ENCODE measurements at places on chromosomes 11 and 22. TPM values are rescaled to one million over a fixed set of nuclear protein-coding genes. Genes with fewer than 3 reads are reported as not detected.

OR52I2 gene
- not detected for total RNA-seq

DNA sequence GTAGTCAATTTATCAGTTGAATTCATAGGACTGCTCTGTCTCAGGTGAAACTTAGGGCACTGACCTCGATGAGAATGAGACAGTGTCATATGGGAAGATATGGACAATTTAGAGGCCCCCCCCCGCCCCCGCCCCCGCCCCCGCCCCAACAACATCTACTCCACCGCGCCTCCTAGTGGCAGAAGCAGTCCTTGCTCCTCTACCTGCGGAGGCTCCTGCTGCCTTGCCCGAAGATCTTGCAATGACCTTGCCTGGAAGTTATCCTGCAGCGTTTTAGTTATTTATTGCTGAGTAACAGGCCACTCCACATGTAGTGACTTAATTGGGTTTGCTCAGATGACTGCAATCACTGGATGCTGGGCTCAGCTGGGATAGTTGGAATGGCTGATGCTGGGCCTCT lies 15.2 kb downstream of the SERPINH1 start:
- DNase-seq, result no peak

DEPDC7 gene
- total RNA-seq, result 2.6 TPM

GRCh38 chr11:108112057-108112456 lies 9.3 kb upstream of the ACAT1 start:
- no peak for DNase-seq

DNA sequence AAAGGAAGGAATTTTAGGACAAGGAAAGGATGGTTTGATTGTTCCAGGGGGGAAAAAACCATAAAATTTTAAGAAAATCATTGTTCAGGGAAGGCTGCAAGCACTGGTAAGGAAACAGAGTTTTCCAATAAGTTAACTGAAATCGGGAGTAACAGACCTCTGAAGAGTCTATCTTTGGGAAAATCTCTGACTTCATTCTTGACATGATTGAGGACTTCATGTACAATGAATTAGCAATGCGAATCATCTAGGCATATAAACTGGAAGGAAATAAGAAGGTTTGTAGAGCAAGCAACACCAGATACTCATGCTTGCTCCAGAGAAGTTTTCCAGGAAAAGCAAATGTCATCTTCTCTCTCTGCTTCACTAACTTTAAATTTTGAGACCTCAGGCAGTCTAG lies 18.5 kb downstream of the APLP2 start:
- DNase-seq, result no peak

GRCh38 chr22:30744224-30744623 lies 49.5 kb downstream of the OSBP2 start:
- DNase-seq, result no peak

DNA sequence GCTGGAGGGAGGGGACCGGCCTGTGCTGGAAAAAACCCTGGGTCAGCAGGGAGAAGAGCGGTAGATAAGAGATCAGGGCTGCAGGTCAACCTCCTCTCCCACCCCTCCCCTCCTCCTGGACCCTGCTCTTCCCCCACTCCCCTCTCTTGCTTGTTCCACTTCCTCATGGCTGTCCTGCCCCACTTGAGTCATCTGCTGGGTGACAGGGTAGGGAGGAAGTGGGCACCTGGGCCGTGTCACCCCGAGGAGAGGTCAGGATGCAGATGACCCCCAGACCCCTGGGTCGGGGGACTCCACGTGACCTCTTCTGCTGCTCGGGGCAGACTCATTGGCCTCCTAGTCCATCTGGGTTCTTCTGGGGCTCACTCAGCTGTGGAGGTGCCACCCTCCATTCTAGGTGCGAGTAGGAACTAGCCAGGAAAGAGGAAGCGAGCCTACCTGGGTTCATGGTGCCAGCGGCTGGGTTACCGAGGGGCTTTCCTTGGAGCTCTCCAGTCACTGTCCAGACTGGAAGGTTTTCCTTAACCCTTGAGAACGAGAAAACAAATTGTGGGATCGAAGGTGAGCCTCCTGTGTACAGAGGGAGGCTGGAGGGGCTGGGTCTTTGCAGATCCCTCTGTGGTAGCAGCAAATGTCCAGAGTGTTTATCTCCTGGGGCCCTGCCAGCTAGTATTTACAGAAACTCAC lies 6.5 kb downstream of the APOL2 start:
- no peak for DNase-seq

Data from cardiac muscle cell (in vitro differentiated cells and primary cell).